ENCODE measurements at places on chromosomes 11 and 22.

DNA sequence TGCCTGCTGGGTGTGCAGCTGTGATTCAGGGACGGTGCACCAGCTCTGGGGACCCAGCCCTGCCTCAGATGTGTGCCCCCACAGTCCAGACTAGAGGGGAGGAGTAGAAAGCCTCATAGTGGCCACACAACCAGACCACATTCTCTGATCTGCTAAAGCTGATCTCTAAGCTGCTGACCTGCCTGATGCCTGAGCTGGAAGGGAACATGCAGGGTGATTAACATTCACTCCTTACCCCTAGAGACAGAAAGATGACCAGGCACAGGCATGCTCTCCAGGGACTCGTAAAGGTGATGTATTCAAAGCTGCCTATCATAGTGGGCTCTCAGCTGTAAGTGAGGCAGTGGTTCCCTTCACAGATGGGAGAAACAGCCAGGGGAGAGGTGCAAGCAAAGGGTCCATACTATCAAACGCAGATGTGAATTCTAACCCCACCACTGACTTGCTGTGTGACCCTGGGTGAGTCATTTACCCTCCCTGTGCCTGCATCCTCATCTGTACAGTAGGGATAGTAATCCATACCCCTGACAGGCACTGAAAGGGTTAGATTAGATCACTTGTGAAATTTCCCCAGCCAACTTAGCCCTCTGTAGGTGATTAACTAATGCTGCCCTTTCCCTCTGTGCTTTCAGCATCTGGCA is 29.0 kb upstream of the LRRC32 start:
- DNase-seq = no peak

- DNase-seq = no peak
Measured at GRCh38 chr11:61885166-61885778, 6.1 kb downstream of the FADS3 start.

- DNase-seq = no peak
Measured at GRCh38 chr11:121328967-121329679, 36.6 kb downstream of the SC5D start.

DNA sequence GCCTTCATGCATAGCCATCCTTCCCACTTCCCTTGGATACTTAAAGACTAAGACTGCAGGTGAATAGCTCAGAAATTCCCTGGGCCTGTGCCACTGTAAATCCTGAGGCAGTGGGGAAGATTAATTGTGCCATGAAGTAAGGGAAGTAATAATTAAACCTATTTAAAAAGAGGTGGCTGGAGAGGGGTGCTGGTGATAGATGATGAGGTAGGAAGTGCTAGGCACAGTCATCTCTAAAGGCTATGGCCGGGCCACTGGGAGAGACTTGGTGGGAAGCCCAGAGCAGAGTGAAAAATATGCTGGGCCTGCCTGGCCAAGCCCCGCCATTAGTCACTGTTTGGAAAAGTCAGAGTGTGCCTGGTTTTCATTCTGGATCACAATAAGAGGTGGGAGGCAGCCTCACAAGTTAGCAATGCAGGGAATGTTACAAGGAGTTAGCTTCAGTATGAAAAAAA is 197.2 kb upstream of the PITPNB start:
- DNase-seq = peak; percentile 84

DNA sequence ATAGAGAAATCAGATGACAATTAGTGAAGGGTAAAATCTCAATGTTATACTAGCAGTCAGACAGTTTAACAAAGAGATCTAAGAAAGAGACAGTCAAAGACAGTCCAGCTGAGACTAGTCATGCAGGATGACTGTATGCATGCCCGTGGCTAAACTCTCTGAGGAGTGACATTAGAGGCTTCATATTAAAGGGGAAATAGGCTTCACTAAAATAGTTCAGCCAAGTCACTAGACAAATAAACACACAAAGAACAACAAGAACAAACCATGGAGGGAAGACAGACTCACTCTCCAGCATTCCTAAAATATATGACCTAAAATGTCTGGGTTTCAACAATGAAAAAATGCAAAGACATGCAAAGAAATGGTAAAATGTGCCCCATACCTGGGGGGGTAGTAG is 18.6 kb upstream of the APLNR start:
- no peak for DNase-seq

DNA sequence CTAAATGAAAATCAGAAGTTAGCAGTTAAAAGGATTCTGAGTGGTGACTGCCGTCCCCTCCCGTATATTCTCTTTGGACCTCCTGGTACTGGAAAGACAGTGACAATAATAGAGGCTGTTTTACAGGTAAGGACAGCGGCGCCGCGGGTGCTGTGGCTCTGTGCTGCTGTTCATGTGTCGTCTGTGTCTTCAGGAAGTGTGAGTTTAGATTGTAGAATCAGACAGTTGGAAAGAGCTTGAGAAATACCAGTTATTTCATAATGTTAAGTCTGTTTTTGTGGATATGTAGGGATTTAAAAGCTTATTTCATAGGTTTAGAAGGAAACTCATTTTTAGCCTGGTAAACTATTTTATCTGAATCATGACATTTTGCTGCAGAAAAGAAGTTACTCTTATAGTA is 27.4 kb upstream of the PANX2 start:
- DNase-seq = no peak

DNA sequence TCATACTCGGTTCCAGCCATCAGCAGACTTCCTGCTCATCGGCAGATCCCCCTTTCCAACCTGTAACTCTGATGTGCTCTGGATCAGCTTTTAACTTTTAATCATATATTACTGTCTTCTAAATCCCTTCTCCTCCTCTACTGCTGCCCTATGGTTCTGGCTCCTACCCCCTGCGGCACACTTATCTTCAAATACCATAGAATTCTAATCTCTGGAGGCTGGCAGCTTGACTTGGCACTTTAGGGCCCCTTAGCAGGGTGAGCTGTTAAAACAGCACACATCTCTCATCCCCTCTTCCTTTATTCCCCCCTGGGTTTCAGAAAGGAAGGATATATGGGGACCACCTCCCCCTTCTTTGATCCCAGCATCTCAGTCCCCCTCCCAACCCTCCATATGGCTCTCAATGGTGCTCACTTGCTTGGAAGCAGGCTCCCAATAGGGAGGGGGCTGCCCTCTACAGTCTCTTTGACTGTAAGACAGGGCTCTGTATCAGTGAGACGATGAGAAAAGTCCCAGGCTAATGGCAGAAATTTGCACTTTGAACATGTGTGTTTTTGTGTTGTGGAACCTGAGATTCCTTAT is 4.4 kb upstream of the CNTF start:
- DNase-seq = no peak

GRCh38 chr11:125348141-125348651 is 147.9 kb downstream of the FEZ1 start:
- DNase-seq = no peak

DNA sequence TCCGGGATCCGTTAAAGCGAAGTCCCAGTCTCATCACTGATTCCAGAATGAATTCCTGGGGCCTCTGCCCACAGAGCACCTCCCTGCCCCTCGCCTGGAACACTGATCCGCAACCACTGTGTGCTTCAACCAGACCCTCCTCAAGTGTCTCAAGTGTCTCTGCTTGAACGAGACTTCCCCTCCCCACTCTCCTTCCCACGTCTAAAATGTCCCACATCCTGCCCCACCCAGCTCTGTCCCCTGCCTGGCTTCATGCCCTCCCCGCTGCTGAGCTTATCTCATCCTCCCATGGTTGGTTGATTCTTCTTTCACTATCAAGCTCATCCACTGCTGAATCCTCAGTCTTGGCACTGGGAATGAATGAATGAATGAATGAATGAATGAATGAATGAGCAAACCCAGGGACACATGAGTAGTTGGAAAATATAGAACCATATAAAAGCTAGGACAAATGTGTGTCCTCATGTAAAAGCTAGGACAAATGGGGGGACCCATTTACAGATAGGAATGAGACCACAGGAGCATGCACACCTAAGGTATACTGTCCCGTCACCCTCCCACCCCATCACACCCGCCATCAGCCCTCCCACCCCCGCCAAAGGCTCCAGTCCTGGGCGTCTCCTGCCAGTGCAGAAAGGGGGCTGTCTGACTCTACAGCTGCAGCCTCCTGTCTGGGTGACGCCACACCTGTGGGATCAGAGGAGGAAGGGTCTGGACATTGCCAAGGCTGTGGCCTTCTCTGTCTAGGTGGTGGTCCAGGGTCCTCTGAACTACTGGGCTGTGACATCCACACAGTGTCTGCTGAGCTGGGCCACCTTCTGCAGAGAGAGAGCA is 71.4 kb upstream of the LINC01488 start:
- DNase-seq = peak; percentile 37

DNA sequence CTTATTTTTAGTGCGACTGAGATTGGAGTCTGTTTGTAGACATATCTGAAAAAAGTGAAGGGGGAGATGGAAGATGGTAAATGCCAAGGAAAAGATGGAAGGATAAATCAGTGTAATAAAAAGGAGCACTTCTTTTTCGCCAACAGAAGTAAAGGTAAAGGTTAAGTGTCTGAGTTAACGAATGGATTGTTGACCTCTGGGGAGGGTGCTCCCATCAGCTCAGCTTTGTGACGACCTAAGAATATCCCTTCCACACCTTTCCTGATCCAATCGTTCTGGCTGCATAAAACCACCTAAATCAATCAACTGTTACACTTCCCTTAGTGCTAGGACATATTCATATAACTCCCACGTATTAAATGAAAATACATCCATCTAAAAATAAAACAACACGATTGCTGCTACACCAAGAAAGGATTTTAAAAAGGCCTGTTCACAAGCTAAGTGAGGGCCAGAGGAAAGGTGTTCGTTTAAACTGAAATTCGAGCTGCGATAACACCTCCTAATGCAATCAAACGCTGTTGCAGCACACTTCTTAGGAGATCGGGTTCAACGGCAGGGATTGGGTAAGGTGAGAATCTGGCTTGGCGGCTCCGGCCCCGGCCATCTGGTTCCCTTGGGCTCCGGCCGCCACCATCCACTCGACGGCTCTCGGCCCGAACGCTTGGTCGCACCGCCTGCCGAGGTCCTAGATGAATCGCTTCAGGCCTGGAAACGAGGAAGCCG is 658 bp downstream of the C11orf71 start:
- DNase-seq = peak; percentile 61

DNA sequence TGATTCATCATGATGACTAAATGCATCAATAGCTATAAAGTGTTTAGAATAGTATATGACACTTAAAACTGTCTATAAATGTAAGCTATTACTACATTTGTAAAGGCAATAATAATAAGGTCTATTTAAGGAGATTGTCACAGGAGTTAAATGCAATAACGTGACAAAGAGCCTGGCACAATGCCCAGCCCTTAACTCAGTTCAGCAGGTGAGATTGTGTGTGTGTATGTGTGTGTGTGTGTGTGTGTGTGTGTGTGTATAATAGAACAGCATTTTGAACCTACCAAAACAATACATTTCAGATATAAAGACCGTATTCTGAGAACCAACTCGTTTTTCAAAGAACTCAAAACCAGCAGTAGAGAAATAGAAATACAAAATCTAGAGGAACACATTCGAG is 177.5 kb downstream of the MYO18B start:
- DNase-seq = no peak

DNA sequence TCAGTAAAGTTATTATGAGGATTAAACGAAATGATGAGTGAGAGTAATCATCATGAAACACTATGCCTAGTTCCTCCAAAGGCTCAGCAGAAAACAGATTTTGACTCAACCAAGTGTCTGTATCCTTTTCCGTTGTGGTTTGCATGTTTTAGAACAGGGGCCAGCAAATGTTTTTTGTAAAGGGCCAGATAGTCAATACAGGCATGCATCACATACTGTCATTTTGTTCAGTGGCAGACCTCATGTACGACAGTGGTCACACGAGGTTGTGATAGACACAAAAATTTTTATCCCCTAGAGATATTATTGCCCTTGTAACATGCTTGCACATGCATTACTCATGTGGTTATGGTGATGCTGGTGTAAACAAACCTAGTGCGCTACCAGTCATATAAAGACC is 81.9 kb upstream of the SLC25A18 start:
- no peak for DNase-seq

DNA sequence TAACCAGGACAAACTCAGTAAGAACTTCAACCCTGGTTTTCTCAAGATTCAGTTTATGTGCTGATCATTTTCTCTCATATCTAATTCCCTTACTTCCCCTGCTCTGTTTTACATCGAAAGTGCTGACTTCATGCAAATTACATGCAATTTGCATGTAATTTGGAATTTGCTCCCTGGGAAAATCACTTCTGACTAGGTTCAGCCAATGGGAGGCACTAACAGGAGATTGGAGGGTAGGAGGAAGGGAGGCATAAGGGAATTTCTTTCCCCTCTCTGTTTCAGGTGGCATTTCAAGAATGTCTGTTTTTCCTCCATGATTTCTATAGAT is 363.3 kb upstream of the CCDC90B start:
- DNase-seq = no peak

- DNase-seq = no peak
Measured at GRCh38 chr11:110490886-110491285, 61.1 kb downstream of the FDX1 start.

DNA sequence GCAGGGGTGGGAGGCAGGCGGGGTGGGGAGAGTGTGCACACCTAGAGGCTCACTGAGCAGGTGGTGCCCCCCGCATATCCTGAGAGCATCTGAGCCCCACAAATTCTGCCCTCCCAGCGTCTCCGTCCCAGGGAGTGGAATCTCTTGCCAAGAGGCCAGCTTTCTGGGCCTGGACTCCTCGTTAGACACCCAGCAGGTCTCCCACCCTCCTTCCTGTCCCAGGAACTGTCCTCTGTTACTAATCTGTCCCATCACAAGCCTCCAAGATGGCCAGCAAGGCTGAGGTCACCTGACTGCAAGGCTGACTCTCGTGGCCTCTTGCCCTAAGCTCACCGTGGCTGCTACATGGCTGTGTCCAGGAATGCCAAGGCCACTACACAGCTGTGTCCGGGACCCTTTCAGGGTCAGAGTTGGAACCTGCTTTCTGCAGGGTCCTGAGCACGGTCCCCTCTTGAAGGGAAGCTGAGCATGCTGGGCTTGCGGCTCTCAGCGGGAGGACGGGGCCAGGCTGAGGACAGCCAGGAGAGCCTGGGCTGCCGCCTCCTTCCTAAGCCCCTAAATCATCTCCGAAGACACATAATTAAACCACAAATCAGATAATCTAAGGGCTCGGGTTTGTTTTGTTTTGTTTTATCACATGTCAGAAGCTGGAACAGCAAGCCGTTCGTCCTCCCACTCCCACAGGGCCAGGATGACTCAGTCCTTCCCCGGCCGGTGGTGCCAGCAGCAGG is 1327.3 kb downstream of the TBC1D22A start:
- no peak for DNase-seq

DNA sequence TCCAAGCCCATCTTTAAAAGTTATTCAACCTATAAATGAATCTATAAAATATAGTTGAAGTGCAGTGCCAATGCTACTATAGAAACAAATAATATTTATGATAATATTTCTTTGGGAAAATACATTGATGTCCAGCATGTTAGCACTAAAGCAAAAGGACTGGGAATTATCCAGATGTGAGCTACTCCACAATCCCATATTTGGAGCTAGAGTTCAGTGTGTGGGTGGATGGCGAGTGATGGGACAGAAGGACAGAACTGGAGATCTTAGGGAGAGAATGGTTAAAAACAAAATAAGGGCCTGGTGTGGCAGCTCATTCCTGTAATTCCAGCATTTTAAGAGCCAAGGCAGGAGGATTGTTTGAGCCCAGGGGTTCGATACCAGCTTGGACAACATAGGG is 216.8 kb downstream of the TMEM135 start:
- no peak for DNase-seq

- DNase-seq = no peak
Measured at GRCh38 chr22:33051960-33052839, 6.0 kb downstream of the SYN3 start.

Measured in RWPE2 (cell line).